ENCODE measurements at places on chromosomes 5 and 9.

DNA sequence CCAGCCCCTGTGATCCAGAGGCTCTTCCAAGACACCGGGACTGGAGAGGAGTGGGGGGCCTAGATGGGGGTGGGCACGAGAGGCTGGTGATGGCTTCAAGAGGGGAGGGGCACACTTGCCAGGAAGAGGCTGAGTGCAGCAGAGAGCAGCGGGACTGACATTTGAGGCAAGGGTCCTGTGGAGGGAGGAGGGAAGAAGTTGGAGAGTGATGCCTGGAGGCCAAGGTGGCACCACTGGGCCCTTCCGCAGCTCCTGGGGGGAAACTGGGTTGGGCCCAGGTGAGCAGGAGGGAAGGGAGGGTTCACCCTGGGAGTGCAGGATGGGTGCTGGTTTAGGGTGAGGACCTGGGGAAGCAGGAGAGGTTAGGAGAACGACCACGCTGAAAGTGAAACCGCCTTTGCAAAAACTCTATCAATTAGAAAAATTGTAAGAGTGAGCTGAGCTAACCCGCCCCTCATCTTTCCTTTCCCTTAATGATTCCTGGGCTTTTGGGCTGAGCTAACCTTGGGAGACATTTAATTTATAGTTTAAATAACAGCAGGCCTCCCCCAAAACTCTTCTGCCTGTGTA, 26.2 kb downstream of the ABO start:
- no peak for DNase-seq

DNA sequence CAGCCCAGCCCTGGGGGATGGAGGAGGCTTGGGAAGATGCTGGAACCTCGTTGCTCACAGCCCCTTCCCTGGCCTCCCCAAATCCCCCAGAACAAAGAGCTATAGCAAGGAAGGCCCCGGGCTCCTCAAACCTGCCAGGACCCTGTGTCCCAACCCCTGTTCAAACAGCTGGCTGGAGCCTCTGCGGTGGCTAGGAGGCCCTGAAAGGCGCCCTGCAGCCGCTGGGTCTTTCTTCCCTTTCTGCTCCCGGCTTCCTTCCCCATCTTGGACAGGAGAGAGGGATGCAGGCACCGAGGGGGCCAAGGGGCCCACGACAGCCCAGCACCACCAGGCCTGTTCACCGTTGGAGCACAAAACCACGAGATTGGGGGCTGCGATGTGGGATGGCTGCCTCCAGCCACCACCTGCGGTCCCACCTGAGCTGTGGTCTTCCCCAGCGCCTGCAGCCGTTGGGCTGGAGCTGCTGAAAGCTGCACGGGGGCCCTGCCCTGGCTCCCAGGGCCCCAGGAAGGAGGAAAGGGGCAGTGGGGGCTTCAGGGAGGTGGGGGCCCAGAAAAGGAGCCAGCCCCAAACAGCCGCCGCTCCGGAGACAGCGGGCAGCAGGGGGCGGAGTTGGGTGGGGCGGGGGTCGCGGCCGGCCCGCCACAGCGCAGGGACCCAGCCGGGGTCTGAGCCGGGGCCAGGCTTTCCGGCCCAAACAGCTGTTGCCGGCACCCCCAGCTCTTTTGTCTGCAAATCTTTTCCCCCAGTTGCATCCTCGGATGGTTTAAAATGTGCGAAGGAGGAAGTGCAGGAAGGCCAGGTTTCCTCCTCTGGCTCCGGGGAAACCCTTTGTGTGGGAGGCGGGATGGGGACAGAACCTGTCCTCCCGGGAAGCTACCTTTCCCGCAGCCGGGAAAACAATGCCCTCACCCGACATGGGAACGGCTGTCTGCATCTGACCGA, 16.1 kb downstream of the NOTCH1 start:
- no peak for DNase-seq

DNA sequence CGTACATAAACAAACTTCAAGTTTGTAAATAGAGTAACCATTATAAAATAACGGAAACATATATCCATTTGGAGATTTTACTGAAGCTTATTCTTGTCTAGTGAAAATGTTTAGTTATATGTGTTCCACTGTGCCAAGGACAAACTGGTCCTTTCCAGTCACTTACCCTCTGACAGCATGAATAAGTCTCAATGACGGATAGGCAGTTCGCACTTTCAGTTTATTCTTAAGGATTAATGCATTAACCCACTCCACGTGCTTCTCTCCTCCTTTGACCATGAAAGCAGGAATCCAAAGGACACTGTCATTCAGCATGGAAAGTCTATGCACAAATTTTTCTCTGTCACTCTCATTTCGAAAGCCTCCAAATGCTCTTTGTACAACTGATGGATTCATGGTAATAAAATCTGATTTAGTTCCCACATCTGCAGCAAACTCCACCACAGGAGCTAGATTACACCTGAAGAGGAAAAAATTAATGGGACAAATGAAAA, 47.1 kb downstream of the ST8SIA4 start:
- no peak for DNase-seq

DNA sequence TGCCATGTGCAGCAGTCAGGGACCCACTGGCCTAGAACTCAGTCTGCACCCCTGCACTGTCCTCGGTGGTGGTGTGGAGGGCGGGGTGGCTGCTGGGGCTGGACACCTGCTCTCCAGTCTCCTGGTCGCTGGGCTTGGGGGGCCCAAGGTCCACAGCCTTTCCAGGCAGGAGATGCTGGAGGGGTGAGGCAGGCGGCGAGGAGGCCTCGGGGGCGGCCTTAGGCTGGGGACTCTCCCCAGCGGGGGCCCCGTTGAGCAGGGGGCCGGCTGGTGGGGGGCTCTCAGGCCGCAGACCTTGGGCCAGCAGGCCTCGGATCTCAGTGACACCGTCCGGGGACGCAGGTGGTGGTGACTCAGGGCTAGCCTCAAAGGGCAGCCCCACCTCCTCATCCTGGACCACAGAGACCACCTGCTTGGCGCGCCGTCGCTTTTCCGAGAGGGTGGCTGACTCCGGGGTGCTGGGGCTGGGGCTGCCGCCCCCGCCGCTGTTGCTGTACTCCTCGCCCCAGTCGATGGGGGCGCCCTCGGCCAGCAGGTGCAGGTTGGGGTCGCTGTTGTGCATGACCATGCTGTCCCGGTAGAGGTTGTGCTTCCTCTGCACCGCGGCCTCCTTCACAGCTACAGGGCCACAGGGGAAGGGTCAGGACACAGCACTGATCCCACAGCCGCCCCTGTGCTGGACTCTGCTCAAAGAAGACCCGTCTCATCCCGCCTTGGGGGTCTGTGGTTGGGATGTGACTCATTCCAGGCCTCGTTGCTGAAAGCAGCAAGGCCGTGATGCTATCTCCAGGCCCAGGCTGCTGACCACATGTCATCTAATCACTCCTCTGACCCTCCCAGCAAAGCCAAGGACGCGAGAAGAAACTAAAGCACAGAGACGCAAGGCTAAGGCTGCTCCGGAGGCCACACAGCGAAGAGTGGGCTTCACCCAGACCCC, 55.8 kb downstream of the LRSAM1 start:
- no peak for DNase-seq

DNA sequence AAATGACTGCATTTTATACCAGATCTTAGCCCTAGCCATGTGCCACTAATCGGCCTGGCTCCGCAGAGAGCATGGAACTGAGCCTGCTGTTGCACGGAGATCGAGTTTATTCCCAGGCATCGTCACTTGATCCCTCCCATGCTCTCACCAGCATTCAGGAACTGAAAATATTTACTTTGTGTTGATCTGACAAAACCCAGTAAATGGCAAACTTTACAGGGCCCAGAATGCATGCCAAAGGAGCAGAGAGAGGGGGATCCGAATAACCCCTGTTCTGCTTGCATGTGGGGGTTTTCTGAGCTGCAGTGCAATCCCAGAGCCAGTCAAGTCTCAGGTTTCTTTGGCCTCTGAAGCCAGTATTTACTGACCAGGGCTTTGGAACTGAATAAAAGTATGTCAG, 87.3 kb downstream of the GAS1 start:
- DNase-seq = no peak

All from iPS-NIHi11 (cell line).